Cortex of kidney (tissue), 1 donor: ENCODE measurements at places on chromosomes 7 and 10.
A peak's percentile ranks its signal among the peaks of the same experiment; 100 is the strongest.

DNA sequence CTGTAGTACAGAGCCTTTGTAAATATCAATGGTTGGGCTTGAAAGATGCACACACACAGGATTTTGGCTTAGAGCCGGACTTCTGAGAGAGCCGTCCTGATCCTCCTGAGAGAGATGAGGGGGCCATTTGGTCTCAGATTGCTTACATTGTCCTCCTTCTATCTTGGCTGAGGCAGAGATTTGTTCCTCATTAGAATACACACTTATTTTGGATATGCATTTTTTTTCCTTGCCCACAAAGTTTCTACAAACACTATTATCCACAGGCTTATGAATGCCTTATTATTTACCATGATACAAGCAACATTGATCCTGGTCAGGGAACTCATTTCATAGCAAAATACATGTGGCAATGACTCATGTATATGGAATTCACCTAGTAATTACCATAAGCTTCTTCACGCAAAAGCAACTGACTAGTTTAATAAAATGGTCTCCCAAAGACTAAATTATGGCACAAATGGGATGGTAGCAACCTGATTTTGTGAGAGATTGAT lies 175.3 kb downstream of the MDFIC start:
- no peak for DNase-seq

GRCh38 chr10:113486531-113486930 lies 66.3 kb upstream of the HABP2 start:
- no peak for DNase-seq

GRCh38 chr7:94127026-94127425 lies 122.9 kb upstream of the BET1 start:
- DNase-seq = no peak

DNA sequence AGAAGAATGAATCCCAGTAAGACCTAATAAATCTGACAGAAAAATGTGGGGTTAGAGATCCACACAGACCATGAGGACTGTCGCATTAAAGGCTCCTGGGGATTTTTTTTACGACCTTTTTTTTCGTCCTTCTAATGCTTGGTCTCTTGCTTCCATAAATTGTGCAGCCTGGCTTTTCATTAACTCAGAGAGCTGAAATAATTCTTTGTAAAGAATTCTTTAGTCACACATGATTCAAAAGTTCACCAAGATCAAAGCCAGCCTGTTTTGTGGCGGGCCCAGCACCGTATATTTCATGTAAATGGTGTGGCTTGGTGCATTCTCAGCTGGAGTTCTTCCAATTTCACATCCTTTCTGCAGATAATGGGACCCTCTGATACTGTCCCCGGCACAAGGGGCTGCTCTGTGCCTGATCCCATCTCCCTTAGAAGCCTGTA lies 206.6 kb upstream of the BMPER start:
- no peak for DNase-seq

GRCh38 chr10:53382543-53382942 lies 610.0 kb upstream of the MBL2 start:
- no peak for DNase-seq

DNA sequence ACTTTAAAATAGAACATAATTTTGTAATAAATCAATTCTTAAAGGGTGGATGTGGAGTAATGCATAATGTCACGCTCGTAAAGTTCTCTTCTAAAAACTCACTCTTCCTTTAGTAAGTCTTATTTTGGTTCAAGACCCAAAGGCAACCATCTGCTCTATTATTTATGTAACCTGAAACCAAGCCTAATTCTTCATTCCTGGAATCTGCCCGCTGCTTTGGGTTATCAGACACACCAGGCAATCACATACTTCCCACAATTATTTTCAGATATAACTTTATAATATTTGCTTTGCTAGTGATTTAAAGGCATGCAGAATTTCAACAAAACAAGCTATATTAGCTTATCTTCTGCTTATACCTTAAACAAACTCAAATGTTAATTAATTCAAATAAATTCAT lies 39.0 kb downstream of the RAB11FIP2 start:
- no peak for DNase-seq

DNA sequence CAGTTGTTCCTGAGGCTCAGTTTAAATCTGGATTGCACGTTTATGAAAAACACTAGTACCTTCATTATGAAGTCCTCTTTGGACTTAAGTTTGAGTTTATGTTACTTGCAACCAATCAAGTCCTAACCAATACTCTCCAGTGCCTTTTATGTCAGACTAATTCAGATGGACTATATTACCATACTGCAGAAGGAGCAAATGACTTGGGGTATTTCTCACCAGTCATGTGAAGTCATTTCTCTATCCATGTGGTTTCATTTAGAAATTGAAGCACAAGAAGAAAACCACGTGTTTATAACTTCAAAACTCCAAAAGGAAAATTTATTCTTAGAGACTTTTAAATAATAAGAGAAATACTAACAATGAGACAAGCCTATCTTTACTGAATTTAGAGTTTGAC lies 201.6 kb downstream of the MBL2 start:
- no peak for DNase-seq

DNA sequence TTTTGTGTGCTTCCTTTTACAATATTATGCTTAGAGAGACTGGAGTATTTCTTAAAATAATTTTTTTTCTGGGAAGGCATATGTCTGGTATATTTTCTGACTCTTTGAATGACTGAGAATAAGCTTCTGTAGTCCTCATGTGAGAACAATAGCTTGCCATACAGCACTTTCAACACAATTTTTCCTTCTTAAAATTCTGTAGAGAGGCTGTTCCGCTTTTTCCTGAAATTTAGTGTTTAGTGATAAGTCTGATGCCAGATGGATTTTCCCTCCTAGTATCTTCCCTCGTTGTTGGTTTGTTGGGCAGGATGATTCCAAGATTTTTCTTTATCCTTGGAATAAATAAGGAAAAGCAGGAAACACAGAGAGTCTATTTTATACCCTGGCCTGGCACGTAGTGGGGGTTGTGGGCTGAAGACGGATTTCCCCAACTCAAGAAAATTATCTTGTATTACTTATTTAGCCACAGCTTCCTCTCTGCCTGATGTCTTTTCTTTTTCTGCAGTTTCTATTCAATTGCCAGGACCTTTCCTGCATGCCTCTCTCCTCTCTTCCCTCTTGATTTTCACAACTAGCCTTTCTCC lies 111.2 kb downstream of the AOAH start:
- no peak for DNase-seq

GRCh38 chr7:47453093-47454061 lies 128.5 kb downstream of the TNS3 start:
- no peak for DNase-seq

DNA sequence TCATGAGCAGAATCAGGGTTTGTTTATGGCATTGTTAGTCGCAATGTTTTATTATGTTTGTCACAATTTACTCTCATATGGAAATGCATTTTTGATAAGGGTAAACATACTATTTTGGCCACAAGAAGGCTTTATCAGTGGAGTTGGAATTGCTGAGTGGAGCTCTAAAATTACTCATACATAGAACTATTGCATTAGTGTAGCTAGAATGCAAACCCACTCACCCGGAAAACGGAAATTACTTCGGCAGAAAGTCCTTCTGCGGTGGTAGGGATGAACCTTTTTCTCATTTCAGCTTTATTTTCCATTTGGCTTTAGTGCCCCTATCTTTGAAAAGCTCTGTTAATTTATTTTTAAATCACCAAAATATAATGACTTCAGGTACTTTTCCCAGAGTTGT lies 42.8 kb upstream of the NPY start:
- DNase-seq = no peak

DNA sequence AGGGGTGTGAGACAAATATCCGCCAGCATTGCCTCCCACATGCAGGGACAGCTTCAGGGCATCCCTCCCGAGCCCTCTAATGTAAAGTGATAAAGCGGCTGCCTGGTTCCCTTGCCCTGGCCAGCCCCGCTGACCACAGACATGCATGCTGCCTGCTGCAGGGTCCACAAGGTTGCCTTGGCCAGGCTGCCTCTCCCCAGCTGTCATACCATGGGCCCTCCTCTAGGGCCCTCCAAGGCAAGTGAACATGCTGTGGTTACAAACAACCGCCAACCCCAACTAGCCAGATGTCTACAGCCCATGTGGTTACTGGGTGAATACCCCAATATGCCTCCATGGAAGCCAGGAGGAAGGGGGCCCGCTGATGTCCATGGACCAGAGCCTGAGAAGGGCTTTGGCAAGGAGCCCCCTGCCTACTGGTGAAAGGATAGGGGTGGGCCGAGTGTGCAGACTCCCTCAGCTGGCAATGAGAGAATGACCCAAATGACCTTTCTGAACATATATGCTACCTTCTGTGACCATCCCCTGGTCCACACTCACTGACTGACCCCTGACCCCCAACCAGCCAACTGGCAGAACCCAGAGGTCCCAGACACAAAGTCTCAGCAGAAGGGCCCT lies 37.4 kb downstream of the GRID1 start:
- no peak for DNase-seq

- no peak for DNase-seq
Measured at GRCh38 chr7:49618028-49618427, 155.4 kb upstream of the VWC2 start.

DNA sequence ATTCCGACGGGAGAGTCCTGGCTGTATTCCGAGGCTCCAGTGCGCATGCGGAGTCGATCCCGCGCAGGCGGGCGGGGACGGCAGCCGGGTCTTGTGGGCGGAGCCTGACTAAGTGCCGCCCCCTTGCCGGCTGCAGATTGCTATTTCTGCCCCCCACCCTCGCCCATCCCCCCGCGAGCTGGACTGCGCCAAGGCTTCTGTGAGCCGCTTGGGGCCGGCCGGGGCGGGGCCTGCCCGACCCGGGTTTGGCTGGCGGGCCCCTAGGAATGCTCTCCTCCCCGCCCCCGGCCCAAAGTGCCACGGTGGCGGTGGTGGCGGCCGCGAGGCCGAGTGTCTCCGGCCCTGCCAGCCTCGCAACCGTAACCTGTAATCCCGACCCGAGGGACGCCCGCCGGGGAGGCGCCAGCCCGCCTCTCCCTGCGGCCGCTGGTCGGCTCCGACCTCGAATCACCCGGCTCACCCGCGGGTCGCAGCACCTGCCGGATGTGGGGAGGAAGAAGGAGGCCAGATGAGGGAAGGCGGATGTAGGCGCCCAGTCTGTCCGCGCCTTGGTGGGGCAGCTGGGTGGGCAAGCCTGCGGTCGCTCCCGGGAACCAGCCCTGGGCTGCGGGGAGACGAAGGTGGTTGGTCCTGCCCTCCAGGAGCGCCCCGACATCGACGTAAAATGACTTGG lies 702 bp upstream of the KAZALD1 start:
- DNase-seq = peak; percentile 87

DNA sequence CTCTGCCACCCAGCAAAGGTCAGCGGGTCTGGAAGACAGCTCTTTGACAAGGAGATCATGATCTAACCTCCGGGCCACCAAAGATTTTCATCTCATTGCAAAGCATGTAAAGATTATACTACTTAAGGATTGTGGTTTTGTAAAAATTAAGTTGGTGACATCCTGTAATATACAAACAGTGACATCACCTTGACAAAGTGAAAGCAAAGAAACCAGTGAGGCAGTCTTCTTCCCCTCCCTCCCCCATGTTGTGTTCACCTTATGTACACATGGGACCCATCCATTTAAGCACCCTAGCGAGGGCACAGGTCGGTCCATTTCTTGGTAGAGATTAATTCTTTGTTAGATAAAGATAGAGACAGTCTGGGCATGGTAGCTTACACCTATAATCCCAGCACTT lies 3.9 kb downstream of the MDH2 start:
- DNase-seq = no peak
